WTC11 (cell line): ENCODE measurements at places on chromosomes 6 and 20.
A peak's percentile ranks its signal among the peaks of the same experiment; 100 is the strongest.

DNA sequence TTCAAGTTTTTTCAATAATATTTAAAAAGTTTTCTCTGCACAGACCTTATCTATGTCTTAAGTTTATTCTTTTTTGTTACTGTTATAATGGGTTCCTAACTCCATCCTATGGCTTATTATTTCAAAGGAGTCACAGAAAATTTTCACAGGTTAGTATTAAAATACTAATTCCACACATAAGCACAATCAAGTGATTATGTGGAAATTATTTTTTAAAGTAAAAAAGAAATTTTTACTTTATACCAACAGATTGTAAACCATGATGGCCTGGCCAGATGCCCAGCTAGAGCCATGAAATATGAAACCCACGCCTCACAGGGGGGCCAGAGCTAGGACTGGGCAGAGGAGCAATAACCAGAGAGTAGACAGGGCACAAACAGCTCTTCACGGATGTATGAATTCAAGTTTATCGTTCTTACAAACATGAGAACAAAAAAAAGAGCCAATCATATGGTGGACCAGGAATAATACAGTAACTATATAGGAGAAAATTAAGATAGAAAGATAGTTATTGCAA is 34.0 kb downstream of the NUDT3 start:
- no peak for DNase-seq

GRCh38 chr20:19964289-19965265 is 52.6 kb upstream of the NAA20 start:
- DNase-seq = no peak

- no peak for DNase-seq
Observed at GRCh38 chr20:33830371-33830770, 19.2 kb downstream of the CHMP4B start.

GRCh38 chr6:147222160-147222838 is 18.1 kb downstream of the STXBP5 start:
- DNase-seq = no peak

DNA sequence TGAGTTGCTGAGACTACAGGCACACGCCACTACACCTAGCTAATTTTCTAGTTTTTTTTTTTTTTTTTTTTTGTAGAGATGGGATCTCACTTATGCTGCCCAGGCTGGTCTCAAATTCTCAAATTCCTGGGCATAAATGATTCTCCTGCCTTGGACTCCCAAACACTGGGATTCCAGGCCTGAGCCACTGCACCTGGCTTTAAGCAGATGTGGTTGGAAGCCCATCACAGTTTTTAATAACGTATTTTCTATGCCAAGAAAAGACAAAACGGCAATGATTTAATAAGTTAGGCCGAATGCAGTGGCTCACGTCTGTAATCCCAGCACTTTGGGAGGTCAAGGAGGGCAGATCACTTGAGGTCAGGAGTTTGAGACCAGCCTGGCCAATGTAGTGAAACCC is 456.6 kb downstream of the PRKN start:
- DNase-seq = no peak

- no peak for DNase-seq
Observed at GRCh38 chr6:133584823-133585222, 304.1 kb upstream of the TCF21 start.

DNA sequence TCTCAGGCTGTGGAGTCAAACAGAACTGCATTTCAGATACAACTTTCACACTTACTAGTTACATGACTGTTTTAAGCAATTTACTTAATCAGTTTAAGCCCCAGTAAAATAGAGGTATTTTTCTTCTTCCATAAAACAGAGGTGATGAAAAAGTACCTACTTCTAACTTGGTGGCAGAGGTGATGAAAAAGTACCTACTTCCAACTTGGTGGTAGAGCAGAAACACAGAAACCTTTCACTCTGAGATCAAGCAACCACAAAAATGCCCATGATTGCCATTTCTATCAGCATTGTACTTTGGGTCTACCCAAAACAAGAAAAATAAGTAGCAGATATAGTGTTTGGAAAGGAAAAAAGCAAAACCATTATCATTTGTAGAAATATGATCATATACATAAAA is 148.7 kb downstream of the OPRM1 start:
- DNase-seq = no peak

- DNase-seq = no peak
Observed at GRCh38 chr20:63622096-63622495, 4.8 kb downstream of the GMEB2 start.

GRCh38 chr6:135066806-135067205 is 12.2 kb upstream of the HBS1L start:
- DNase-seq = no peak

DNA sequence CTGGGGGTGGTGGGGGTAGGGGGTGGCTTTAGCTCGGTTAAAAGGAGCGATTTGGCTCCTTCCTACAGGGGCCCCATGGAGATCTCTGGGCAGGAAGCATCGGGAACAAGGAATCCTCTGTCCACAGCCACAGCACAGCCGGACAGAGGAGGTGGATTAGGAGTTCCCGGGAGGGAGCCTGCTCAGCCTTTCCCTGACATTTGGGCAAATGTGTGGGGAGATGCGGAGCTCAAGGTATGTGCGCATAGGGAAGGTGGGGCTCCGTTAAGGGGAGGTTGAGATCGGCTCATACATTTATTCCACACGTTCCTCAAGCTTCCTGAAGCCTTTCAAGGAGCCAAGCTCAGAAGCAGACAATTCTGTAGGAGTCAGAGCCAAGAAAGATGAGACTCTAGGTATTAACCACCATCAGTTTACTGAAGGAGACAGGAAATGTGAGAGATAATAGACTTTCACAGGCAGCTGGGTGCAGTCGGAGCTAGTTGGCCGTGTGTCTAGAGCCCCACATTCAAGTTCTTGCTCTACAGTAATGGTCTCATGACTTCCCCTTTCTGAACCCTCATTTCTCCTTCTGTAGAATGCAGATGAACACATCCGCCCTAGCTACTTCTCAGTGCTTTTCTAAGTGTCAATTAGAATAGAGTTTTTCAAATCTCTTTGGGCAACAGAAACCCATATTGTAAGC is 40.8 kb upstream of the EPB41L1 start:
- no peak for DNase-seq

- DNase-seq = no peak
Observed at GRCh38 chr6:14379568-14379967, 262.0 kb downstream of the CD83 start.

- DNase-seq = peak; percentile 70
Observed at GRCh38 chr20:34536798-34537394, 20.7 kb downstream of the DYNLRB1 start.

- DNase-seq = no peak
Observed at GRCh38 chr6:125050663-125051318, 88.6 kb downstream of the RNF217 start.

GRCh38 chr6:37150314-37150713 is 19.6 kb upstream of the PIM1 start:
- no peak for DNase-seq

GRCh38 chr6:148516217-148516616 is 173.6 kb downstream of the SASH1 start:
- DNase-seq = no peak

DNA sequence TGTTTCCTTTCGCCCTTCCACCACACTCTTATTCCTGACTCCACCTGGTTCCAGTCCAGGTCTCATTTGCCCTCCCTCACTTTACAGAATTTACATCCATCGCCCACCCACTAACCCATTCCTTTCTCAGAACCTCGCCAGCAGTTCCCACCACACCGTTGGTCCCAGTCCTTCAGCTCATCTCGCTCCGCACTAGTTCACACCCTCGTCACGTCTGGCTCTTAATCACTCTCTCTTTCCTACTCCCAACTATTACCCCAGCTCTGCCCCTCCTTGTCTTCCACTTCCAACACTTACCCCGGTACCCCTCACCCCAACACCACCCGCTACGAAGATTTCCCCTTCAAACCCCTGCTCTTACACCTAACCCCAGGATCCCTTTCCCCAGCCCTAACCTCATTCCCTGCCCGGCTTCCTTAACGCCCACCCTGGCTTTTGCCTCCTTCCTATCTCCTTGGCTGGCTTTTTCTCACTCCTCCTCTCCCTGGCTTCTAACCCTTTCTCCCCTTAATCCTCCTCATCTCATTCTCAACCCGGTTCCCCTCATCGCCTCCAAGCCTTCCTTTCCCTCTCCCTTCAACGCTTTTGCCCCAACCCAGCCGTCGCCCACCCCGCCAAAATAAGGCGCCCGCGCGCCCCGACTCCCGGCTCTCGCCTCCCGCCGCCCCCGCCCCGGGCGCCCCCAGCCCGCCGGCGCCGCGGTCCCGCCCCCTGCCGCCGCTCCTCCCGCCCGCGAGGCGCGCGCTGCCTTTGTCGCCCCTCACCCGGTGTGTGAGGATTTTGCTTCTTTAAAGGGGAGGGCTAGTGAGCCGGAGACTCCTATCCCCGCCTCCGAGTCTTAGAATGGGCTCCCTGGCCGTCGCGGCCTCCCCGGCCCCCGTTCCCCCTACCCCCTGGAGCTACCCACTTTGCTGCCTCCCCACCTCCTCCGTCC is 542 bp downstream of the USP49 start:
- DNase-seq = peak; percentile 13

DNA sequence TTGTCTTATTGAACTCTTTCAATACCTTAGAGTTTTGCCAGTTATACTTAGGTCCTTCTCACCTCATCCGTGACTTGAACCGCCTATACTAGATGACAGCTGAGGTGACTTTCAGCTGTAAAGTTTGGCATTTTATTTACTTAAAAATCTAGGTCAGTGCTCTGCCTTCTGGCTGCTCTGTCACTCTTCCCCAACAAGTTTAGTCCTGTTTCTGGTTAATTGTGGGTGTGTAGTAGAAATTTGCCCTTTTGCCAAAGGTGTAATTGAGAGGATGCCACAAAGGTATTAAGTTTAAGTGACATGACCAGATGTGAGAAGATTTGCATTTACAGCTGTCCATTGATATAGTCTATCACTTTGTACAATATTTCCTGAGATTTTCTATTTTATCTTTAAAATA is 106.2 kb downstream of the FARS2 start:
- no peak for DNase-seq

GRCh38 chr6:75188221-75188925 is 17.5 kb downstream of the COL12A1 start:
- DNase-seq = no peak

- peak; percentile 53 for DNase-seq
Observed at GRCh38 chr20:62549499-62550086, 73.8 kb upstream of the GATA5 start.

DNA sequence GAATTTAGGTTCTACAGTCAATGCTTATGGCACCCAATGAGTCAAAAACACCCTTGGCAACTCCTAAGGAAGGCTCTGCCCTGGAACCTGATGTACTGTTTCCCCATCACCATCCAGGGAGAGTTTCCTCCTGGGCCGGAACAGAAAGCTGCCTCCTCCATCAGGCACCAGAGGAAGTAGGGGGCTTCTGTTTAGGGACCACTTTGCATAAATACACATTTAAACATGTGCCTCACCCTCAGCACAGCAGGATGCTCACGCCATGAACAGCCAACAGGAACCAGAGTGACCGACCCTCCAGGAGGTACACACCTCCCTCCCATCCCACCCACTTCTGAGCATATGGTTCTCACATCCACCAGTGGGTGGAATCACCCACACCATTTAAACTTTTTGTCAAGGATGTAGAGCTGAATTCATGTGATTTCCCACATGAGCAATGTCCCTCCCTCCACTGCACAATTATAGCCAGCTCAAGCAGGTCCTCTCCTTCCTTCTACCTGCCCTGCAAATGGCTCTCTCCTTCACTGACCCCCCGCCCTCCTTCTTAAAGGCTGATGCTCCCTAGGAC is 14.8 kb downstream of the DDRGK1 start:
- DNase-seq = no peak

DNA sequence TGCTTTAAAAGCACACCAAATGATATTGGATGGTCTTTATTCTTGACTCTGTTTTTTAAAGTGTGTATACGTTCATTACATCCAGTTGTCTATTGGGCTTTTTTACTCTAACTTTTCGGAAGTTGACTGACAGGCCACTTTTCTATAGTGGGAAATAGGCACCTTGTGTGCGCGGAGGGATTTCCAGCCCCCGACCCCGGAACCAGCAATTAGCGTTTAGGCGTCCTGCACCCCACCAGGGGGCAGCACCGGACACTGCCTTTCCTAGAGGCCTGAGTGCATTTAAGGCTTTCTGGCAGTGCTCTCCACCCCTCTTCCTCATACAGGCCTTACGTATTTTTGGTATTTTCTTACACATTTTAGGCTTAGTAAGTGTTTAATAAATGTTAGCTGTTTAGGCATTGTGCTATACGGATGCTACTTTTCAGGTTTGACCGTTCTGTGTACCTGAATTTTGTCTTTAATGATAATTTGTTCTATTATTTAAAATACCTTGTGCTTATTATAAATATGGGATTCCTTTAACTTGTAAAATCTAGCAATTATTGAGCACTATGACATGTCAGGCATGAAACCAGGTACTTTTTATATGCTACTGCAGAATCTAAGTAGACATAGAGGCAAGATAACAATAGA is 231.8 kb downstream of the BCKDHB start:
- peak; percentile 86 for DNase-seq

- DNase-seq = no peak
Observed at GRCh38 chr20:53085720-53086119, 113.6 kb downstream of the TSHZ2 start.

DNA sequence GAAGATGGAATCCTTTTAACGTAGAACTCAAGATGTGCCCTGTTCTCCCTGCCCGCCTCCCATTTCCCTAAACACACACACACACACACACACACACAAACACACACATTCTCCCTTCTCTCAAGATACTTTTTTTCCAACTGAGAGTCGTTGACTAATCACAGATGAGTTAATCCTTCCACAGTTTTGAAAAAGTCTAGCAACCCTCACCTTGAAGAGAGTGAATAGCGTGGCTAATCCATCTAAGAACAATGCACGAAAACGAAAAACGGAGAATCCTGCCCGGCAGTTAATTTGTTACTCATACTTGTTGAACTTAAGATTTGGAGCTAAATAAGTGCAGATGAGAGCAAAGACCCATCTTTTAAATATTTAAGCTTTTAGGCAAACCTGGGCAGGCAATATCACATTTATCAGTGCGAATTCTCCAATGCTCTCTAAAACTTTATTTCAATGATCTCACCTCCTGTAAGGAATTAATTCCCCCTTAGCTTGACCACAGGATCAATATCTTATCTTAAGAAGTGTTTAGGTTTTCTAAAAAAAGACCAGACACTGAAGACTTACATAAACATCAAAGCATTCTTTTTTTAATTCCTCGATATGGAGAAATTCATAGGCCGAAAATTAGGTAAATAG is 1.1 kb downstream of the AGPAT4 start:
- no peak for DNase-seq
